Liver (tissue), 10 donors: ENCODE measurements at places on chromosomes 3 and 15. TPM values are rescaled to one million over a fixed set of nuclear protein-coding genes. Genes with fewer than 3 reads are reported as not detected.
A peak's percentile ranks its signal among the peaks of the same experiment; 100 is the strongest.

The IQCF5 gene
- total RNA-seq, result not detected

DNA sequence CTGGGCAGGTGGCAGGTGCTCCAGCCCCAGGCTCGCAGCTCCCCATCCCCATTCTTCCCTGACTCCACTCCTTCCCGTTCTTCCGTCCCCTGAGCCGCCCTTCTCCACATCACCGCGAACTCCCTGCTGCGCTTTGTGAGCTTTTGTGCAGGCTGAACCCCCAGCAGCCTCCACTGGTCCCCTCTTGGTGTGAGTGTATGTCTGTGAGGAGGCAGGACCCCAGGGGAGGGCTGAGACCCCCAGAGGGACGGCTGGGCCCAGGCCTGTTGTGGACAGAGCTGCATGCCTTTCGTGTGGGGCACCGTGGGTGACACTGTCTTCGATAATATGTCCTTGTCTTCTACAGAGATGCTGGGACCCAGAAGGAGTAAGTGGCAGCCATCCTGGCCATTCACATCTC is 7.3 kb upstream of the ITIH3 start:
- no peaks in the 10 kb centered on the region for H3K27me3 ChIP-seq
- H3K4me3 ChIP-seq, result no peak overlapping the region
- no peak for DNase-seq

DNA sequence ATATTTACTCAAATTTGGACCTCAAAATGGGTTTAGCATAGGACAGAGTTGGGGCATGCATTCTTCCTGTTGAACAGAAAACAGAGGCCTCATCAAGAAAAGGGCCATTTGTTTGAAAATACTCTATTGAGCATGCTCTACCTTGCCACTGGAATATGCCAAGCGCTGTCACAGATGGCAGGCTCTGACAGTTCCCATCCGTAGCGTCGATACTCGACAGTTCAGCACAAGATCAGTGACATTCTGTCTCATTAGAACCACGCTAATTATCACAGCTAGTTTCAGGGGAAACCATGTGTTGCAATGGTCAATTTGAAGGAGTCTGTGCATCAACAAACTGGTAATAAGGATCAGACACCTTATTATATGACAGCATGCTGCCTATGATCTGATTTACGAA is 54.5 kb downstream of the SATB1 start:
- H3K27me3 ChIP-seq, result no peaks in the 10 kb centered on the region
- no peaks in the 10 kb centered on the region for H3K36me3 ChIP-seq
- H3K4me1 ChIP-seq, result no peaks in the 10 kb centered on the region
- no peak for DNase-seq
- no peak overlapping the region for H3K4me3 ChIP-seq

DNA sequence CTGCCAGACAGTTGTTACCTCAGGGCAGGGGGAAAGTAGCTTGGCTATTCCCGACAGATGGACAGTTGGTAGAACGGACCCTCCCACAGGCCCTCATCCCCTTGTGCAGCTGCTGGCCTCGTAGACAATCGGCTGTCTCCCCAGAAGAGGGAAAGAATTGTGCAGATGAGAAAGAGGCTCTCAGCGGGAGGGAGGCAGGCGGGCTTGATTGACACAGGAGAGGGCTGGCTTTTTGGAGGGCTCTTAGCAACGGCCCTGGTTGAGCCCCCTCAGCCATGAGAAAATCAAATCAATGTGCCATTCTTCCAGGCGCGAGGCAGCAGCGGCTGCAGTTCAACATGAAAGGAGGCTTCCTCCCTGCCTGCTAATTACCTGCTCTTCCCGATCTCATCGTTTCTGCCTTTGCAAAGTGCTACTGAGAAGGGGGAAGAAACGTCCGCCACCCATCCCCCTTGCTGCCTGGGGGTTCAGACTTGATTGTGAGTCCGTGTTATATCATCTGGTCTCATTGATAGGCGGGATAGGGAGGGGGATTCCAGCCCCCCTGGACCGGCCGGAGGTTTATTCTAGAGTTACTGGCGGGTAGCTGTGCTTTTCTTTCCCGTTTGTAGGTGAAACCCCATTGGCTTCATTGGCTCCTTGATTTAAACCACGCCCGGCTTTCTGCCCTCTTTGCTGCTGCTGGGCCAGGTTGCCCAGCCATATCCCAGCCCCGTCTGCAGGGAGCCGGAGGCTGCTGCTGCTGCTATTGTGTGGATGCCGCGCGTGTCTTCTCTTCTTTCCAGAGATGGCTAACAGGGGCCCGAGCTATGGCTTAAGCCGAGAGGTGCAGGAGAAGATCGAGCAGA is at the start of gene TAGLN3:
TSS of gene TAGLN3 (plus strand) at position 287 of the 848 bp plus-strand sequence. CDS start at position 788, 501 bp downstream.
- no peaks in the 10 kb centered on the region for H3K36me3 ChIP-seq
- DNase-seq, result no peak
- H3K4me1 ChIP-seq, result peaks cover 9% of the 10 kb centered on the region
- no peaks in the 10 kb centered on the region for H3K27me3 ChIP-seq
- H3K4me3 ChIP-seq, result peak within 1 kb of the TSS; percentile 13

- H3K4me1 ChIP-seq, result no peaks in the 10 kb centered on the region
- H3K36me3 ChIP-seq, result no peaks in the 10 kb centered on the region
- no peak overlapping the region for H3K27ac ChIP-seq
- no peak for DNase-seq
- peaks cover 2% of the 10 kb centered on the region for H3K27me3 ChIP-seq
Observed at GRCh38 chr3:103410231-103410630, 975.4 kb downstream of the ZPLD1 start.

DNA sequence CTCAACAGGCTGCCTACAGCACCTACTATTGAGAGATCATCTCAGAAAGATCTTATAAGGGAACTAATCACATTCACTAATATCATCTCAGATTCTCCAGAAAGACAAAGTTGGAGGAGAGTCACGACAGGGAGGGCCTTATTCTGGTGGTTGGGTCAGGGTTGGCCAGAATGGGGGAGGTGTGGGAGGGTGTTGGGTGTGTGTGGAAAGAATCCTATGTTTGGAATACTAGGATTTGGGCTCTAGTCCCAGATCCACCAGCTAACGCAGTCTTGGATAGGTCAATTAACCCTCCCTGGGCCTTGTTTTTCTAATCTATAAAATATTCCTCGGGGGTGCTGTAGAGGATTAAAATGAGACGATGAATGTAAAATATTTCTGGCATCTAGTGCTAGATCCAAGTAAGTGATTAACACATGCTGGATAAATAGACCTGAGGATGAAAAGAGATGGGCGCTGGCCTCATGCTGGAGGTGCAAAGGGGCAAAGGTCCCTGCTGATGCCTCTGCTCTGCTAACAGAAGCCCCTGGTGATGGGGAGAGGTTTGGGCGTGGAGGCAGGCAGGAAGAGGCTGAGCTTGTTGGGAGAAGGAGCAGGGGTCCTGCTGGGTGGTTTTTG is 67.6 kb upstream of the ETV5 start:
- H3K27ac ChIP-seq, result no peak overlapping the region
- no peaks in the 10 kb centered on the region for H3K27me3 ChIP-seq
- no peaks in the 10 kb centered on the region for H3K36me3 ChIP-seq
- H3K4me1 ChIP-seq, result no peaks in the 10 kb centered on the region
- no peak overlapping the region for H3K4me3 ChIP-seq
- no peak for DNase-seq

GRCh38 chr3:23459889-23460546 is 256.9 kb downstream of the UBE2E2 start:
- H3K4me1 ChIP-seq, result no peaks in the 10 kb centered on the region
- no peak overlapping the region for H3K27ac ChIP-seq
- H3K36me3 ChIP-seq, result no peaks in the 10 kb centered on the region
- no peak overlapping the region for H3K4me3 ChIP-seq
- H3K27me3 ChIP-seq, result no peaks in the 10 kb centered on the region

DNA sequence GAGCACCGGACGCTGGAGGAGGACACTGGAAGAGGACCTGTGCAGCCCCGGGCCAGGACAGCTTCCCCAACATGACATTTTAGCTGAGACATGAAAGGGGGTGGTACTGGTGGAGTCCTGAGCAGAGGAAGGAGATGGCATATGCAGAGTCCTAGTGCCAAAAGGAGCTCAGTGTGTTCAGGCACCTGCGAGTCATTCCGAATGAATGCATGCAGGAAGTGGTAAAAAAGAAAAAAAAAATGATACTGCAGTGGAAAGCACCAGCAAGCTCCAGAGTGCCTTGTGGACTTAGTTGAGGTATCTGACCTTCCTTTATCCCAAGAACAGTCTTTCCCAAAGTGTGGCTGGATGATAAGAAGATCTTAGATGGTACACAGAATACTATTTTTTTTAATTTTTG is 6.6 kb upstream of the ZNF148 start:
- no peaks in the 10 kb centered on the region for H3K27me3 ChIP-seq
- no peak overlapping the region for H3K27ac ChIP-seq
- H3K4me1 ChIP-seq, result peaks cover 44% of the 10 kb centered on the region
- H3K36me3 ChIP-seq, result no peaks in the 10 kb centered on the region
- no peak for DNase-seq
- H3K4me3 ChIP-seq, result no peak overlapping the region
